ENCODE measurements at places on chromosomes 7 and 10.

DNA sequence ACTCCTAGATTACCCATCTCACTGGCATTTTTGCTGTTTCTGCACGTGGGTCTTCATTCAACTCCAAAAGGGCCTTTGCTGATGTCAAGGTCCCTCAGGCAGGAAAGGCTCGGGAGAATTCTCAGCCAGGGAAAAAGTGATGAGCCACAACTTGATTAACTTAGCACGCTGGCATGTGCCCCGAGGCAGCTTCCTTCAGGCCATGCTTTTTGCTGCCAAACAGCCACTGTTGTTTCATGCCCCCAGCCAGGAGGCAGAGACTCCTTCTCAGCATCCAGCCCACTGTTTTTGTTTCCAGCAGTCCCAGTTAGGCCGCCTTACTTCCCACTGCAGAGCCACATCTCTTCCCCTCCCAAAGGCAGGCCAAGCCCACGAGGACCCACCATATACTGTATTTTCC lies 266.5 kb upstream of the YAE1 start:
- peaks cover 40% of the 10 kb centered on the region for H3K4me1 ChIP-seq
- peak overlapping the region; percentile 9 for H3K27ac ChIP-seq
- H3K4me3 ChIP-seq: no peak overlapping the region

DNA sequence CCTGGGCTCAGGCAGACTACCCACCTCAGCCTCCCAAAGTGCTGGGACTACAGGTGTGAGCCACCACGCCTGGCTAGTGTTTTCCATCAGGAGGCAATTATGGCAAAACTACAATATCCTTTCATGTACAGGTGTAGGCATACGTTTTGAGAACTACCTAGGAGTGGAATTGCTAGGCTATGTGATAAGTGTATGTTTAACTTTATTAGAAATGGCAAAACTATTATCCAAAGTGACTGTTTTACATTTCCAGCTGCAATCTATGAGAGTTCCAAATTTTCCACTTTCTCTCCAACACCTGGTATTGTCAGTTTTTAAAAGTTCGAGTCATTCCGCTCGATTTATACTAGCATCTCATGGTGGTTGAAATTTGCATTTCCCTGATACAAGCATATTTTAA lies 59.0 kb downstream of the ZMYND11 start:
- H3K4me3 ChIP-seq: no peak overlapping the region
- no peaks in the 10 kb centered on the region for H3K27me3 ChIP-seq
- no peak overlapping the region for H3K27ac ChIP-seq
- no peak for DNase-seq
- H3K36me3 ChIP-seq: peaks cover 17% of the 10 kb centered on the region
- H3K4me1 ChIP-seq: peaks cover 5% of the 10 kb centered on the region

- peaks cover 44% of the 10 kb centered on the region for H3K27me3 ChIP-seq
- H3K4me3 ChIP-seq: no peak overlapping the region
- H3K27ac ChIP-seq: no peak overlapping the region
- H3K4me1 ChIP-seq: no peaks in the 10 kb centered on the region
- no peak for DNase-seq
Observed at GRCh38 chr10:49632406-49633317, 18.8 kb downstream of the CHAT start.

- H3K36me3 ChIP-seq: peaks cover 85% of the 10 kb centered on the region
- H3K27ac ChIP-seq: peak overlapping the region; percentile 98
- peaks cover 64% of the 10 kb centered on the region for H3K4me1 ChIP-seq
- H3K4me3 ChIP-seq: no peak overlapping the region
- no peak for DNase-seq
Observed at GRCh38 chr10:125133696-125134482, 26.5 kb downstream of the CTBP2 start.

DNA sequence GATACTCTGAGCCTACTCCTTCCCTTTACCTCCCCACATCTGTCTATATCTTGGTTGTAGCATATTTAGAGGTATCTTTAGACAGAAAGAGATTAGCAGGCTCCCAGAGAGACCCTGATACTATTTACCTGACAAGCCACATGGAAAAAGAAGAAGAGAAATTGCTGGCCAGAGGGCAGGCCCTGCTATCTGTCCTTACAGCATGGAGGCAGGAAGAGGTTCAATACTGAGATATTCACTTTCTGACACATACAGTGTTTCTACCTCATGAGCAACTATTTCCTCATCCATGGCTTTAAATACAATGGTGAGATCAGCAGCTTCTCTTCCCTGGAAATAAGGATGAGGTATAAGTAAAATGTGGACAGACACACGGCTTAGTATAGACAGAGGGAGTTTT lies 33.9 kb upstream of the TSPAN13 start:
- no peak overlapping the region for H3K4me3 ChIP-seq
- H3K27ac ChIP-seq: peak overlapping the region; percentile 10
- no peaks in the 10 kb centered on the region for H3K27me3 ChIP-seq
- peaks cover 6% of the 10 kb centered on the region for H3K36me3 ChIP-seq

DNA sequence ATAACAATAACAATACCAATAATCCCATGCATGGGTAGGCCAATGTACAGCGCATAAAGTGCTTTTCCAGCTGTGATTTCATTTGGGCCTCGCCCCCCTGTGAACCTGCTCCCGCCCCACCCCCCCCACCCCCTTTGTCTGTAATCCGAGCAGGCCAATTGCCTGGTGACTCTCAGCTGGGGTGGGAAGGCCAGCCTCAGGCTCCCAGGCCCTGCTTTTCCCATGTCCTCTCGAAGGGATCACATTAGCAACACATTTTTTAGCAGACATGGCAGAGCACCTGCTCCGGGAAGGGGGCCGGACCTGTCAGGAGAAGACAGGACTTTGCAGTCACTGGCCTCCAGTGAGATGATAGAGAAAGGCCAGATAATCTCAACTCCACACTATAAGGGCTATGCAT lies 439.3 kb downstream of the RPS24 start:
- H3K27ac ChIP-seq: peak overlapping the region; percentile 84
- peaks cover 68% of the 10 kb centered on the region for H3K4me1 ChIP-seq
- H3K27me3 ChIP-seq: peaks cover 2% of the 10 kb centered on the region
- peak; percentile 42 for DNase-seq
- peaks cover 4% of the 10 kb centered on the region for H3K36me3 ChIP-seq

All from nephron progenitor cell (in vitro differentiated cells).